ENCODE measurements at places on chromosomes 5 and 9.

DNA sequence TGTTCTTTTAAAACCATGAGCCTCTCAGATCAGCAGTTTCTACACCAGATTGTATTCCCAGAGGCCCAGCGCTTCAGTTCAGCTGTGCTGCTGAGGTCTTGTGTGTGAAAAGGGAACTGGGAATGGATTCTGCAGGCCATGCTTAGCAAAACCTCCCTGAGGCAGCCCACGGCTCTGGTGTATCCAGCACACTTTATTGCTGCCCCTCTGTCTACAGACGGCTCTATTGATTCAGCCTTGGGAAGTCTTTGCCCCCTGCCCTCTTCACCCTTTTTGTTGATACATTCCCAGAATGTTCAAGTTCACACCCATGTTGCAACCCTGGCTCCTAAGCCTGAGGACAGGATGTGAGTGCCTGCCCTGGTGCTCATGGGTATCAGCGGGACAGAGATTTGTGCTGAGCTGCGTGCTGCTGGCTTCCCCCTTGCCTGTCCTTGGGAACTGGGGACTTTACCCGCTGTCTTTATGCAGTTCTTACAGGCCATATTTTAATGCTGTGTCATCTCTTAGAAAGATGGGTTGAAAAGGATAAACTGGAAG lies 37.3 kb downstream of the ARHGAP26 start:
- DNase-seq, result no peak

DNA sequence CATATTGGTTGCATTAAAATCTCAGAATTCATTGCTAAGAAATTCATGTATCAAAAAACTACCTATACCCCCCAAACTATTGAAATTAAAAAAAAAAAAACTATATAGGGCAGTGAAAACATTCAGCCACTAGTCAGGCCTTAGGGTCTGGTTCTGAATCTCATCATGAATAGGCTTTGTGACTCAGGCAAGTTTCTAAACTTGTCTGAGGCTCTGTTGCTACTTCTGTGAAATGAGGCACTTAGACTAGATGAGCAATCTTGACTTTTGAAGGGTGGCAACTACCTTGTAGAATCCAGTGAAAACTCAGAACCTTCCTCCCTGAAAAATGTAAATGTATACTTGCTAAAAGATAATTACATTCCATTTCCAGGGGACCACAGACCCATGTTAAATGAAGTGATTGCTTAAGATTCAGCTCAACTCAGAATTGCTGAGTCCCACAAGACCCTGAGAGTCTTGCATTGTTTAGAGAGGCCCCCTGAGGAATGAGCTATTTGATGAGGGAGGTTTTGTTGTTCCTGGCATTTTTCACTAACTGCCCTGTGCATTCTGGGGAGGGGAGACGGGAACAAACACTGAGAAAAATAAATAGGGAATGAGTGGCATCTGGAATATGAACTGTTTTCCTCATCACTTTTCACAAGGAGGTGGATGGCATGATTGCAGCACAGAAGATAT lies 29.5 kb downstream of the RAI14 start:
- DNase-seq, result no peak

GRCh38 chr9:120538339-120538738 lies 41.6 kb downstream of the CDK5RAP2 start:
- DNase-seq, result no peak

GRCh38 chr9:759541-759940 lies 82.0 kb upstream of the DMRT1 start:
- DNase-seq, result no peak

DNA sequence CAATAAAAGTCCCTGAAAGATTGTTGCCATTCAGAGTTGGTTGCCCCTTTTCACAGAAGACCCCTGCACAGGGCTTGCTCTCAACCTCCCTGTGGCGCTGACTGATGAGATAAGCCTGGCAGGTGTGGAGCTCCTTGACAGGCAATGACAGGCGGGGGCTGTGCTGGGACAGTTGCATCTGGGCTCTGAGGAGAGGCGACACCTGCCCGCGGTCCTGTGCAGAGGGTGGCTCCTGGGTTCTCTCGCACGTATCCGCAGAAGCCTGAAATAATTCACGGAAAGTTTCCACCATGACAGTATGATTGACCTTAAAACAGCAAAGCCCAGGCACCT lies 19.8 kb upstream of the EXOC3 start:
- no peak for DNase-seq

DNA sequence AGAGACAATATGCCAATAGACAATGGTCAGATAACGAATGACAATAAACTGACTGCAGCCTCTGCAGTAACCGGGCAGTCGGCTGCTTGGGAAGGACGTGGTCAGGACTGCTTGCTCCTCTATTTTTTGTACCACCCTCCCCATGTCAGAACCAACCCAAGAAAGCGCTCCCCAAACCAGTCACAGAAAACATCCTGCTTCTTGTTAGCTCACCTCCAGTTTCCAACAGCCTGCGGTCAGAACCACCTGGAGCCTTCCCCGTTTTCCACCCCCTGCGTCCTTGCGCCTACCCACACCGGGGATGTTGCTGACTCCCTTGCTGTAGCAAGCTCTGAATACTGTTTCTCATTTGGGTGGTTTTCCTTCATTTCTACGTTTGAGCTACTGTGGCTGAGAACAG lies 1.7 kb upstream of the MRNIP start:
- no peak for DNase-seq

- DNase-seq, result no peak
Observed at GRCh38 chr5:177311392-177311722, 341 bp downstream of the MXD3 start.

DNA sequence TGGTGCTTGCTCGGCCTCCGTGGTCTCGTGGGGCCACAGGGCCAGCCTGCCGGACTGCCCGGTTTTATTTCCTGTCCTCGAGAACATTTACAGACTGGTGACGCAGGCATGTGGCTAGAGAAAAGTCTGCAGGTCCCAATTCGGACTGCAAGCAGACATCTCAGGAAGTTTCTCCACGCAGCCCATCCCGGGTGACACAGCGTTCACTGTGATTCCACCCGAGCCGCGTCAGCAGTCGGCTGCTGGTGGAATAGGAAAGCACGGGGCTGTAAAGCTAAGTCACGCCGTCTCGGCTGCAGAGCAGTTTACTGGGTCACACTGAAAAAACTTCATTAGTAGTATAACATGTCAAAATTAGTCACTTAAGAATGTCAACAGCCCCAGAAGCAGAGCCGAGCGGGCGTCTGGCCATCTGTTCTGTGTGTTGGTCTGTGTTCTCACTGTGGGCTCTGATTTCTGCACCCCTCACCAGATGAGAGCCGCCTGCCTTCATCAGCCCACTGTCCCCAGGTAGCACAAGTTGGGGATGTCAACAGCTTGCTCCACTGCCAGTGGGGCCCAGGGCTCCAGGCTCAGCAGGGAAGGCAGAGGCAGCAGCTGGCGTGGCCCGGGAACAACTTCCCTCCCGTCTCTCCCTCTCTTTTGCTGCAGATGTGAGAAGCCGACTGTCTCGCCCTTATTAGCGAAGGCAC lies 363.7 kb downstream of the IRX2 start:
- no peak for DNase-seq

DNA sequence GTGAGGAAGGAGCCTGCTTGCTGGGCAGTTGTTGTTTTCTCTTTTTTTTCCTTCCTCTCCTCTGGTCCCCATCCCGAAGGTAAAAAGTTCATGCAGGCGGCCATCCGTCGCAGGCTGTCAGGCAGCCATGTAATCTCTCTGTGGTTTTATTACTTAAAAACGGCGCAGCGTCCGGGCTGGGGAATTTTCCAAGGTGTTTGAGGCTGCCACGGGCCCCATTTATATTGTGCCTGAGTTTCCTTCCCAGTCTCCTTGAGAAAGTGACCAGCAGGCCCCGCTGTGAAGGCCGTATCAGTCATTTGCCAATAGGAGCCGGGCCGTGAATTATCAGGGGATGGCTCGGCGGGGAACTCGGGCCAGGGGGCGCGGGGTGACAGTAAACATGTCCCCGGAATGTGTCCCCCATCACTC lies 289.7 kb downstream of the PBX3 start:
- no peak for DNase-seq

GRCh38 chr9:135547756-135548736 lies 2.1 kb downstream of the OBP2A start:
- no peak for DNase-seq

GRCh38 chr5:152632360-152632759 lies 227.3 kb upstream of the NMUR2 start:
- no peak for DNase-seq

- DNase-seq, result no peak
Observed at GRCh38 chr9:14247577-14247976, 66.4 kb downstream of the NFIB start.

GRCh38 chr9:109272745-109273144 lies 48.1 kb downstream of the EPB41L4B start:
- no peak for DNase-seq

- no peak for DNase-seq
Observed at GRCh38 chr9:27572061-27572460, 1.2 kb downstream of the C9orf72 start.

GRCh38 chr9:15606643-15607472 lies 54.0 kb downstream of the CCDC171 start:
- DNase-seq, result no peak

DNA sequence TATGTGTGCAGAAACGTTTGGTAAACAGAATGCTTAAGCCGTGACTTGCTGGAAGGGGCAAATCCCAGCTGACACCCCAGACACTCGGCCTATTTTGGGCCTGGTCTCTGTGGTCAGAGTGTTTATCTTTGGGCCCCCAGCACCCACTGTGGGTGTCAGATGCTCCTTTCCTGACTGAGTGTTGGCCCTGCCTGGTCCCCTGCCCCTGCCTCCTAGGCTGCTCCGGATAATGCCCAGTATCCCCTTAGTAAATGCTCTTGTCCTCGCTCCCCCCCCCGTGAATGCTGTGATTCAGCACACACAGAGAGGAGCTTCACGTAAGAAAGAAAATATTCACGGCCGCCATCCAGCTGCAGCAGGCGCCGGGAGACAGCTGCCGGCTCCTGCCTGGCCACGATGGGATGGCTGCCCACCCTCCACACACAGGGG lies 11.3 kb upstream of the ANGPTL2 start:
- no peak for DNase-seq

GRCh38 chr9:70817311-70817710 lies 304.1 kb downstream of the TRPM3 start:
- DNase-seq, result no peak

GRCh38 chr5:57249265-57249874 lies 75.5 kb downstream of the GPBP1 start:
- DNase-seq, result no peak

DNA sequence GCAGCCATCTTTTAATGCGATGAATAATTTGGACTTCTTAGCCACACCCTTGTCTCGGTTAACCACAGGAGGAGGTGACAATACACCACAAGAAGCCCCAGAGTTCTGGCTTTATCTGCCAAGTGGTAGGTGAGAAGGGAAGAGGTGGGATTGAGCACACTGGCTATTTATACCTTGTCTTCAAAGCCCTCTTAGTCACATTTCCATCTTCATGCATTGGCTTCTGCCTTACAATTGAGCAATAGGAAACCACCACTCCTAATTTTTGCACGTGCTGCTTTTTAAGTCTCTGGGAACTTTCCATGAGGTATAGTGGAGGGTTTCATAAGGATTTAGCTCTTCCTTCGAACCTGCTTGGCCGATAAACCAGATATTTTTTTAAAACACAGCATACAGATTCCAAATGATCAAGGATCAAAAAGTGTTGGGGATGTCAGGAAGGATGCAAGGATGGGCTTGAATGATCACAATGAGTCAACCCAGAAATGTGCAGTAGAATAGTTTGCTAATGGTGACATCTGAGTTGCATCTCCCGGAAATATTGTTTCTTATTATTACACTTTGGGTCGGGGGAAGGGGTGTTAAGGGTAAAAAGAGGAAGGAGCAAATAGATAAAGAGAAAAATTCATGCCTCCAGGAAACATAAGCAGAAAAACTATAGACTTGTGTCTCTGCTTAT lies 25.5 kb downstream of the PLAC8L1 start:
- peak; percentile 26 for DNase-seq

GRCh38 chr5:76701298-76701697 lies 14.6 kb upstream of the F2R start:
- no peak for DNase-seq

DNA sequence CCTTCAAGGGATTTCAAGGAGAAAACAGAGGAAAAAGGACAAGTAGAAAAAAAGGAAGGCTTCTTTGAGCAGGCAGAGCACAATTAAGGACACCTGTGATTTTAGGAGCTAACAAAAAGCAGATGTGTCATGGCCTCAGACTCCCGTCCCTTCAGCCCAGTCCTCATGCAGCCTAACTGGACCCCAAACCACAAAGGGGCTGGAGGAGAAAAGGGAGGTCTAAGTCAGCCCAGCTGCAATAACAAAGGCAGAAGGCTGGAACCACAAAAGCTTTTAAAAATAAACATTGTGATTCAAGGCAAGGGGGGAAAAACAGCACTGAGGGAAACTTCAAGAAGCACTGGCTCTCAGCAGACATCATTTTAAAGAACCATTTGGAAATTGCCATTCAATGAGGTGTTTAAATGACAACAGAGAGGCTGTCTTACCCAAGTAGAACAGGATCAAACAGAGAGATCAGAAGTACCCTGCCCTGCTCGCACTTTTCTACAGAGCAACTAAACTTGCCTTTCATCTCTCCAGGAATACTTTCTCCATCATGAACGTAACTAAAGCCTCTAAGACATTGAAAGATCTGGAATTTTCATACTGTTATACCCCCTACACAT lies 89.3 kb downstream of the SEMA5A start:
- DNase-seq, result no peak

DNA sequence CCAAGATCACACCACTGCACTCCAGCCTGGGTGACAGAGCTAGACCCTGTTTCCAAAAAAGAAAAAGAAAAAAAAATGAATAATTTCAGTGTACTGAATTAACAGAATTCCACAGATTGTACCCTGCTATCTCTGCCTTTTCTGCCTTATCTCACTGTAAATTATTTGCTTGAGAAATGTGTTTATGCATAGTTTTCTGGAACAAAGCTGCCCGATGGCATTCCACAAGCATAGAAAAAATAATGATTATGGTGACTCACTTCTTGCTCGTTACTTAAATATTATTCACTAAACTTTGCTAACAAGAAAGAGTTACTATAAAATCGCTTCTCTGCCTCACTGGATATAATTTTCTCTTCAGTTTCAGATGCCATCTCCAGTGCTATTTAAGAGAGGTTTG lies 88.7 kb upstream of the FAM169A start:
- DNase-seq, result no peak

DNA sequence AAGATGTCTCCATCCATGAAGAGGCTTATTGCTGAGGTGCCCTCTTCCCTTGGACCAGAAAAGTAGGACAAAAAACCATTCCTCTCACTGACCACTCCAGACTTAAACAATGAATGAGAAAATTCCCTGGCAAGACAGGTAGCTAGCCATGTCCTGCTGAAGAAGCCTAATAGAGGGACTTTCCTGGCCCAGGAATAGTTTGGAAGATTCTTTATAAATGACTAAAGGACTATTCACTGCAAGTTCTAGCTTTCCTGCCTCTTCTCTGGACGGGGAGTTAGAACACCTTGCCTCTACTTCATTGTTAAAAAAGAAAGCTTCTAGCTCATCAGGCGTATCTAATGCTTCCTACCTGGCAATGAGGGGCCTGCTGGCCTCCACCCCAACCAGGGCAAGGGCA lies 153.6 kb downstream of the NR3C1 start:
- no peak for DNase-seq

GRCh38 chr5:73974871-73975360 lies 348.9 kb downstream of the ARHGEF28 start:
- DNase-seq, result no peak
